ENCODE measurements at places on chromosomes 5 and 9.

GRCh38 chr9:131111854-131112311, 13.5 kb upstream of the NUP214 start:
- no peak for DNase-seq

GRCh38 chr9:16213781-16214515, 656.5 kb downstream of the BNC2 start:
- DNase-seq = no peak

DNA sequence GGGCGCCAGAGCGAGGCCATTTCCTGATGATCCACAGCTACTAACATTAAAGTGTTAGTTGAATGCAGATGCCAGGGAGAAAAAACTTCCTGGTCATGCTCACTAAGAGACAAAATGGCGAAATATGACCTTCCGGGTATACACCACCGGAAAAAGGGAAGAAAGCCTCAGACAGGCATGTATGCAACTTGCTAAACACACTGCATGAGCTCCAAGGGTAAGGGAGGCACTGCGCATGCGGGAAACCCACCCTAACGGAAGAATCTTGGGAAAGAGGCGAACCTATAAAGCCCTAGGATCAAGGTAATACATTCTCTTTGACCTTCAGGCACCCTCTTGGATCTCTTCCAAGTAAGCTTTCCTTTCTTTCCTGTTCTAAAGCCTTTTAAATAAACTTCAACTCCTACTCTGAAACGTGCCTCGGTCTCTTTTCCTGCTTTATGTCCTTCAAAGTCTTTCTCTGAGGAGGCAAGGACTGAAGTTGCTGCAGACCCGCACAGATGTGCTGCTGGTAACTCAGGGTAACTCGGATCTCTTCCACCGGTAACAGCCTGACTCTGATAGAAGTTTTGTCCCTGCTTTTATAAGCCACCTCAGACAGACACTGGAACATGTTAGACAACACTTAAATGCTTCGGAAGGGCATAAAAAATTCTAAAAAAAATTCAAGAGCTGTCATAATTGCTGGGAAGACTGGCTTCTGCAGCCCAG, 64.9 kb downstream of the DTWD2 start:
- DNase-seq = no peak

DNA sequence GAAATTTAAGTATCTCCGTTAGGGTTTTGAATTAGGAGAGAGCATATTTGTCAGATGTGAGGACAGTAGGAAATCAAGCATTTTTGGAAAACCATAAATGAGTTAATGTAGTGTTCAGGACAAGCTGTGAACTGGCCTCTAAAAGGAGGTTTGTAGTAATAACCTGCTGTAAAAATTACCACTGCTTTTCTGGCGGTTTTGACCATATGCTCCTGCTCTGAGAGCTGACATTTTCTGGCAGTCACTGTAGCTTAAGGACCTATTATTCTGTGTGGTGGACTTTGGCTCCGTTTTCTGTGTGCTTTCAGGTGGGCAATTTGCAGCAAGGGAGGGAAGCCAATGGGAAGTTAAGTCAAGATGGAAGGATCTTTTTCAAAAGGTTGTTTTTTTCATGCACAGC, 111.1 kb downstream of the SGCD start:
- no peak for DNase-seq

GRCh38 chr9:98045234-98046179, 11.0 kb upstream of the NANS start:
- DNase-seq = peak; percentile 3

- peak; percentile 44 for DNase-seq
Measured at GRCh38 chr5:178114325-178115135, 1.2 kb downstream of the N4BP3 start.

- DNase-seq = no peak
Measured at GRCh38 chr9:84959339-84959738, 289.8 kb downstream of the NTRK2 start.

- DNase-seq = peak; percentile 71
Measured at GRCh38 chr9:122122903-122123632, 30.0 kb upstream of the TTLL11 start.

- DNase-seq = no peak
Measured at GRCh38 chr9:105039175-105039799, 111.3 kb upstream of the ABCA1 start.

DNA sequence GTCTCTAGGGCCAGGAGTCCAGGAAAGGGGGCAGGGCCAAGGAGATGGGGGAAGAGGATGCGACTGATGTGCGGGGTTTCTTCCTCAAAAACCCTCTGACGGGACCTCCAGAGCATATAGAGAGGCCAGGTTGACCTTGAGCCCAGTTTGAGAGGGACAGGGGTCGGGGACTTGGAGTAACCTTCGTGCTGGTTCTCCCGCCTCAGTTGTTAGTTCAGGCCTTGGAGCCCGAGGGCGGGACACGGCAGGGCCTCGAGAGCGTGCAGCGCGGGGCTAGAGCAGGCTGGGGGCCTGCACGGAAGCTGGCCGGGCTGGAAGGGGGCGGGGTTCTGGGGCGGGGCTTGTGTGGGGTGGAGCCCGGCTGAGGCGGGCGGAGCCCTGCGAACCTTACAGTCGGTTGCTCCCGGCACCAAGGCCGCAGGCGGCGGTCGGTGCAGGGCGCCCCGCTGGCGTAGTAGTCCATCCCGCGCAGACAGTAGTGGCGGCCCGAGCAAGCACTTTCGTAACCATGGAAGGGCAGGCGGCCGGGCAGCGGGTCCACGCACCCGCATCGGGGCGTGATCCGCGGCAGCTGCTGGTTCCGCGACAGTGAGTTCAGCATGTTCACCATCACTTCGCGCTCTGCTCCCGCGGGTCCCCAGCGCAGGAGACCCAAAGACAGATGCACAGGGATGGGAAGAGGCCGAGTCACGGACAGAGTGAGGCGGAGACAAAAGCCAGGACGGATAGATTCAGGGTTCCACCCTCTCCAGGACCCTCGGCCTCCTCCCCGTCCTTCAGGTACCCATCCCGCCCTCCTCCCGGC, 4.0 kb upstream of the MYORG start:
- DNase-seq = peak; percentile 80

DNA sequence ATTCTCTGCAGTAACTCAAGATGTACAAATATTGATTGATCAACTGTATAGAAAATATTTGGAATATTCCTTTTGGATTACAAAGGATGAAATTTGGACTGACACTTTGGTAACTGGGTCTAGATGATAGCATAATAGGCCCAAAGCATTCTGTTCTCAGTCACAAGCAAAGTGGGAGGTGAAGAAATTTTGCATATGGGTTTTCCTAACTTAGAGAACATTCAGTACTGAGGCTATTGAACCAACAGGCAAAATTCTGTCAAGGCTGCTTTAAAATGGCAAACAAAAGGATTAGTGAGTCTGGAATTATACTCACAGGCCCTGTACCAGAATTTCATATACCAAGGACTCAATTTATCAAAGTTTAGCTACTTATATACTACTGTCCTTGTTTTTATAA, 1020.6 kb downstream of the TLE4 start:
- DNase-seq = no peak

GRCh38 chr9:846852-847251, 5.4 kb downstream of the DMRT1 start:
- DNase-seq = no peak

- no peak for DNase-seq
Measured at GRCh38 chr9:128523199-128523925, 18.8 kb downstream of the GLE1 start.

DNA sequence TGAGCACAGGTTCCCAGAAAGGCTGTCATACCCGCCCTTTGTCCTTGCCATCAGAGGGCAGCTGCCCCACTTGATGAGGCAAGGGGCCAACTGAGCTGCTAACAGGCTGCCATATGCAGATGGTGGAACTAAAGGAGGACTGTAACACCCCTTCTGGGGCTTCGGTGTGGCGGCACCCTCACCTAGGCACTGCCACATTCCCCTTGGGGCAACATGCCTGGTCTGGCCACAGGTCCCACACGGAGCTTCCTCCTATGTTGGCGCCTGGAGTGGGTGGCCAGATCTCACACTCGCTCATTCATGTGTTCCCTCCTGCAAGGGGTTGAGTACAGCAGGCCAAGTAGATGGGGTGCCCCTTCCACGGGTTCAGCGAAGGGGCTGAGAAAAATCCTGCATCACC, 777.4 kb upstream of the CHD1 start:
- no peak for DNase-seq

DNA sequence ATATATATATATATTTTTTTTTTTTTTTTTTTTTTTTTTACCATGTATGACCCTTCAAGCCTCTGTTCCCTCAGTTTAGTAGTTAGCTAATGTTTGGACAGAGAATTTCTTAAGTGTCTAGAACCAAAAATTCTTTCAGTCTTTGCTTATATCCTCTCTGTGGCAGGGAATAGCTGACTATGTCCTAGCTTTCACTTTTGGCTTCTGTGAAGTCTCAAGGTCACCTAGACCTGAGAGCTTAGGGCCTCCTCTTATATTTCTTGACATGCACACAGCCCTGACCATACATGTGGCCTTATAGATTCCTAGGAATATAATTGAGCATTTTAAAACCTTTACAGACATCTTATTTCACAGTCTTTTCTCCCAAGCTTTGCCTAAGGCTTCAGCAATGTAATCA, 930.8 kb upstream of the CDH9 start:
- no peak for DNase-seq

DNA sequence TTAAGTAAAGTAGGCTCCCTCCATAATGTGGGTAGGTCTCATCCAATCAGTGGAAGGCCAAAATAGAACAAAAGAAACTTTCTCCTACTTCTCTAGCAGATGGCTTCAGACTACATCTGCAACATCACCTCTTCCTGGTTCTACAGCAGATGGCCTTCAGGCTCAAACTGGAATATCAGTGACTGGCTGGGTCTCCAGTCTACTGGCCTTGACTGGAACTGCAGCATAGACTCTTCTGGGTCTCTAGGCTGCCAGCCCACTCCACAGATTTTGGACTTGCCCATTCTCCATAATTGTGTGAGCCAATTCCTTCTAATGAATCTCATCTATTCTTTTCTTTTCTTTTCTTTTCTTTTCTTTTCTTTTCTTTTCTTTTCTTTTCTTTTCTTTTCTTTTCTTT, 64.8 kb downstream of the ACER2 start:
- no peak for DNase-seq

DNA sequence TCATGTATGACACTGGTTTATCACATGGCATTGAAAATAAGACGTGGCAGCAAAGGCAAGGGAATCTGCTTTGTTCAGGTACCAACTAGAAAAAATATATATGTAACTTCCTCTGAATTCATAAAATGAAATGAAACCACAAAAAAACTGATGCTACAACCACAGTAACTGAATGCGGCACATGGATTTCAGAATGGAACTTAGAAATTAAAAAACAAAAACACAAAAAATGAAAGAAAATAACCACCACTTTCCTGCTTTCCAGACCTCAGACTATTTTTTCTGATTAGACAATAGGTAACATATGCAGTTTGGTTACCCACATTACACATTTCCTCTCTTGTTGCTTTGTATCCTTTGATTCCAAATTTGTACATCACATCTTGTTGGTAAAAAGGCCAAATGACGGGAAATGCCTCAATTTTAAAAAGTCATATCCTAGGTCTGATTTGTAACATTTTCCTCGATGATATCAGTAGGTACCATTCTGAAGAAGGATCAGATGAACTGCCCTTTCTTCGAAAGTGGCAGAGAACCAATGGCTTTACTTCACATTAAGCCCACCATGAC, 18.1 kb upstream of the PDCL start:
- DNase-seq = no peak

DNA sequence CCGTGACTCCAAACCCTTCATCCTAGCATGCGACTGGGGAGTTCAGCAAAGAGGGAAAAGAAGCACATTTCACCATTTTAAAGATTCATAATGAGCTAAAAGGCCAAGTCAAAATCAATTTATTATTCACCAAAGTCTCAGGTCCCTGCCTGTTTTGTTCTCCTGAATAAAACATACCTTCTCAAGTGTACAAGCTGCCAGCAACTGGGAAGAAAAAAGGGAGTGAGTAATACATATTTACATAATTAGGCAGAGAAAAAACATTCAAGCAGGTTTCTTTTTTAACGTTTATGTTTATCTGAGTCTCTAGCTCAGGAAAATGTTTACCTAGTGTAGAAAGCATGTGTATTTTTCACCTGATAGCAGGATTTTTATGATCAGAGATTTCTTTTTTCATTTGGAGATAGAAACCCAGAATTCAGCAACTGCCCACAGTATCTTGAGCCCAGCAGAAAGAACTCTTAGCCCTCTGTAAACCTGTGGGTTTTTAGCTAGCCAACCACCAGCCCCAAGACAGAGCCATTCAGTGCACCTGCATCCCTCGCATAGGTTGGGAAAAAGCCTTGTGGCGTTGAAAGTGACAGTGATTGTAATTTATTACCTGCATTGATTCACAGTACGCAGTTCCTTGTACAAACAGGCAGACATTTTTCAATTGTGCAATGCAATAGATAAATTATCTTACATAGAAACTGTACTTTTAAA, 117.9 kb upstream of the GRIA1 start:
- DNase-seq = no peak

DNA sequence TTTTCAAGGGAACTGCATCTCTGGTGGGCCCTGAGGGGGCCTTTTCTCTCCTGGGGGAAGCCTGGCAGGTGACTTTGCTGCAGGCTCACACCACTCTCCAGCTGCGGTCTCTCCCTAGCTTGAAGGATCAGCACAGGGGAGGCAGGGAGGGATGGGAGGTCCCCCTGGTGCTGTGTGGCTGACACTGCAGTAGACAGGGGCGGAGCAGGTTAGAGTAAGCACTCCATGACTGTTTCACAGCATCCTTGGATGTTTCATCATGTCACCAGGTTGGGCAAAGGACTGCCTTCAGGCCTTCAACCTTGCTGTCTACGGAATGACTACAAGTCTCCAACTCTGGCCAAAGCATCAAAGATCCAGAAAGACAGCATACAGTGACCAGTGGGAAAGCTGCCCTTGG, 470.7 kb downstream of the CDK5RAP2 start:
- DNase-seq = no peak

GRCh38 chr9:33130961-33131789, 36.0 kb downstream of the B4GALT1 start:
- no peak for DNase-seq

DNA sequence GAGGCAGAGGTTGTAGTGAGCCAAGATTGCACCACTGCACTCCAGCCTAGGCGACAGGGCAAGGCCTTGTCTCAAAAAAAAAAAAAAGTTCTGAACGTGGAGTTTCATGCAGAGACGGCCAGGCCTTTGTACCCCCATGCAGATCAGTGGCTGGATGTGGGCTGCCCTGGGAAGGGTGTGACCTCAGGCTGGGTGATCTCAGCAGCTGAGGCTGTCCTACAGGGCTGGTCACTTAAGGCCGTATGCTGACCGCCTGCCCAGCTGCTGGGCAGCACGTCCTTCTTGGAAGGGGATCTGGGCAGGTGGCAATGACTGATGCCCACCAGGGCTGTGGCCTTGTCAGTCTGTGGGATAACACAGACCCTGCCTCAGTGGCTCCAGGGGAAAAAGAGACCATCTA, 37.2 kb upstream of the GRHPR start:
- no peak for DNase-seq

- peak; percentile 90 for DNase-seq
Measured at GRCh38 chr9:132079391-132080091, at the start of gene MED27. MED27 (minus strand) TSS chr9:132079867; CDS start chr9:132079844, 23 bp downstream.
